CD8-positive, alpha-beta memory T cell (primary cell): ENCODE measurements at places on chromosomes 7 and 10. TPM values are rescaled to one million over a fixed set of nuclear protein-coding genes. Genes with fewer than 3 reads are reported as not detected.

HDAC9 gene
- 5.0 TPM for polyA plus RNA-seq

LEP gene
- not detected for polyA plus RNA-seq

EPO gene
- polyA plus RNA-seq, result not detected

UBN2 gene
- polyA plus RNA-seq, result 3.2 TPM

PILRA gene
- polyA plus RNA-seq, result 0.37 TPM

SLC16A9 gene
- polyA plus RNA-seq, result not detected

CPA2 gene
- polyA plus RNA-seq, result not detected

SLC13A4 gene
- not detected for polyA plus RNA-seq

SLC26A5 gene
- not detected for polyA plus RNA-seq

TWIST1 gene
- not detected for polyA plus RNA-seq

TES gene
- 193 TPM for polyA plus RNA-seq

SPACDR gene
- 0.56 TPM for polyA plus RNA-seq

DNA sequence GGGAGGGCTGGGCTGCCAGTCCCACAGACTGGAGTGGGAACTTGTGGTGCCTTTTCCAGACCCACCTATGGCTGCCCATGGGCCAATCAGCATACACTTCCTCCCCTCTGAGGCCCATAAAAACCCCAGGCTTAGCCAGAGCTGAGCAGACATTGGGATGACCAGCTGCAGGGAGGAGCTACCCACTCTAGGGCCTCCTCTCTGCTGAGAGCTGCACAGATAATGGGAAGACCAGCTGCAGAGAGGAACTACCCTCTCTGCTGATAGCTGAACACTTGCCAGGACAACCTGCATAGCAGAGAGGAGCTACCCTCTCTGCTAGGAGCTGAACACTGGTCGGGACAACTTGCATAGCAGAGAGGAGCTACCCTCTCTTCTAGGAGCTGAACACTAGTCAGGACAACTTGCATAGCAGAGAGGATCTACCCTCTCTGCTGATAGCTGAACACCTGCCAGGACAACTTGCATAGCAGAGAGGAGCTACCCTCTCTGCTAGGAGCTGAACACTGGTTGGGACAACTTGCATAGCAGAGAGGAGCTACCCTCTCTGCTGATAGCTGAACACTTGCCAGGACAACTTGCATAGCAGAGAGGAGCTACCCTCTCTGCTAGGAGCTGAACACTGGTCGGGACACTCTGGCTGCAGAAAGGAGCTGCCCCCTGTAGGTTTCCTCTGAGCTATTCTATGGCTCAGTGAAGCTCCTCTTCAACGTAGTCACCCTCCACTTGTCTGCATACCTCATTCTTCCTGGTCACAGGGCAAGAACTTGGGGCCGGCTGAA lies 88.3 kb upstream of the CACUL1 start:
- no peak for DNase-seq

- peak; percentile 24 for DNase-seq
These were observed 129.3 kb downstream of the PKD1L1 start for GRCh38 chr7:47818796-47819606.

GRCh38 chr10:86867149-86867548 lies 90.3 kb downstream of the MMRN2 start:
- DNase-seq, result no peak

- DNase-seq, result peak; percentile 6
These were observed 3.2 kb downstream of the SFMBT2 start for GRCh38 chr10:7407368-7408290.

DNA sequence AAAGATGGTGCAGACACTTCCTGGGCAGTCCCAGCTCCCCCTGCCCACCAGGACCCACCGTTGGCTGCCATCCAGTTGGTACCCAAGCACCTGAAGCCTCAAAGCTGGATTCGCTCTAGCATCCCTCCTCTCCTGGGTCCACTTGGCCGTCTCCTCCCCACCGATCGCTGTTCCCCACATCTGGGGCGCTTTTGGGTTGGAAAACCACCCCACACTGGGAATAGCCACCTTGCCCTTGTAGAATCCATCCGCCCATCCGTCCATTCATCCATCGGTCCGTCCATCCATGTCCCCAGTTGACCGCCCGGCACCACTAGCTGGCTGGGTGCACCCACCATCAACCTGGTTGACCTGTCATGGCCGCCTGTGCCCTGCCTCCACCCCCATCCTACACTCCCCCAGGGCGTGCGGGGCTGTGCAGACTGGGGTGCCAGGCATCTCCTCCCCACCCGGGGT lies 14.5 kb upstream of the LIMK1 start:
- DNase-seq, result no peak

DNA sequence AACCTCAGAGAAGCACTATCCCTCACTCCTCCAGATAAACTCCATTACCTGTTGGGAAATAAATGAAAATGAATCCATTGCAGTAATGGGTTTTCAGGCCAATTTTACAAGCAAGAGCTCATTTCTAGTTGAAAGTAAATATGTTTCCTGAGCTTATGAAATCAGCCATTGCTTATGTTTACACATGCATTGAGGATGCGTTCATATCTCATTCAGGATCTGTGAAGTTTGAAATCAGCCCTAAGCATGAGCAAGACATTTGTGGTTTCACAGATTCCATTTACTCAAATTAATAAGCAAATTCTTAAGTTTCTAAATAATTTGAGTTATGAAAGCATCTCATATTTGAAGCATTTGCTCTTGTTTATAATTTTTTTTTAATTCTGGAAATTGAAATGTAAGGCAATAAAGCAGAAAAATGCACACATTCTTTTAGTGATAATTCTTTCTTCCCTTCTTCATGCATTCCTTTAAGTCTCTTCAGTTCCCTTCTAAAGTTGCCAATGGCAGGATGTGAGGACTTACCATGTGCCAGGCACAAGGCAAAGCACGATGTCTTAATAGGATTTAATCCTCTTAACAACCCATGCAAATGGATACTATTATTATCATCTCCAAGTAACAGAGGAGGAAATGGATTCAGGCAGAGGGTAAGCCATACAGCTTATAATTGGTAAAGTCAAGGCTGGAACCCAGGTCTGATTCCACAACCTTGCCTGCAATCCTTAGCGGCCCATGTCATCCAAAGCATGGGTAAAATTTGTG lies 35.0 kb upstream of the CTTNBP2 start:
- DNase-seq, result no peak

- no peak for DNase-seq
These were observed 5.3 kb downstream of the NUDT1 start for GRCh38 chr7:2247141-2247995.

GRCh38 chr7:37028909-37029440 lies 304.7 kb upstream of the AOAH start:
- DNase-seq, result no peak

GRCh38 chr7:41811941-41812340 lies 109.1 kb upstream of the INHBA start:
- DNase-seq, result no peak

GRCh38 chr7:139232904-139233303 lies 1.9 kb downstream of the UBN2 start:
- no peak for DNase-seq

DNA sequence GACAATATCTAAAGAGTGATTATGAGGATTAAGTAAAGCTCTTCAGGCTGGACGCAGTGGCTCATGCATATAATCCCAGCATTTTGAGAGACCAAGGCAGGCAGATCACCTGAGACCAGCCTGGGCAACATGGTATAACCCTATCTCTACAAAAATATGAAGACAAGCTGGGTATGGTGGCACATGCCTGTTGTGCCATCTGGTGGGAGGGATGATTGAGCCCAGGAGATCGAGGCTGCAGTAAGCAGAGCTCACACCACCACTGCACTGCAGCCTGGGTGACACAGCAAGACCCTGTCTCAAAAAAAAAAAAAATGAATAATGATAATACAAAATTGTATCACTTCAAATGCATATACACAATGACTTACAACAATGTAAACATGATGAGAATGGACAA lies 195.6 kb upstream of the AUTS2 start:
- no peak for DNase-seq

GRCh38 chr10:123624086-123624485 lies 42.1 kb upstream of the GPR26 start:
- DNase-seq, result no peak

DNA sequence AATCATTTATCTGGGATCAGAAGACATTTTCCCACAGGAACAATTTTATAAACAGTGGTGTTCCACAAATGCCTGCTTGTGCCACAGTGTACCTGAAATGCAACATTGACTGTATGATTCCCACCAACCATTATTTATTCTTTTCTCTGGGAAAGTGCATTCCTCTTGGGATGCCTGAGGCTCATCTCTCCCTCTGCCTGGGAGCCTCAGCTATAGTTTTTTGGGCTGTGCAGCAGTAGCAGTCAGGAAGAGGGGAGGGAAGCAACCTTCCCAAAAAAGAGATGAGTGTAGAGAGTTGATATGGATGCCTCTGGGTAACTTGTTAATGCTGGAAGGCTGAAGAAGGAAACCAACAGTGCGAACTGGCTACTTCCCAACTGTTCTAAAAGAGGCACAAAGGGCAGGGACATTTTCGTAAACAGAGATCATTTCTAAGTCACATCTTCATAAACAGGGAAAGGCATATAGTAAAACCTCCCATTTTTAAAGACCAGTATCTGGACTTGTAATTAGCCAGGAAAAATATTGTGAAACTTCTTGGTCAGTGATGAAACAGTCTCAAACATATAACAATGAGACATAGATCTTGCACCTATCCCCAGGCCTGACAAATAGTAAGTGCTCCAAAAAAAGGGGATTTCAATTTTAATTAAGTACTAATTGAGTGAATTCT lies 1.4 kb upstream of the CALD1 start:
- no peak for DNase-seq

GRCh38 chr7:27585781-27586447 lies 76.8 kb downstream of the HIBADH start:
- DNase-seq, result no peak

- DNase-seq, result peak; percentile 19
These were observed 36.3 kb downstream of the PLAC9 start for GRCh38 chr10:80168679-80169380.

GRCh38 chr7:94374231-94374630 lies 20.5 kb upstream of the COL1A2 start:
- DNase-seq, result no peak

GRCh38 chr10:114613237-114613979 lies 44.7 kb downstream of the ABLIM1 start:
- no peak for DNase-seq

GRCh38 chr7:146000882-146001281 lies 115.7 kb upstream of the CNTNAP2 start:
- no peak for DNase-seq

DNA sequence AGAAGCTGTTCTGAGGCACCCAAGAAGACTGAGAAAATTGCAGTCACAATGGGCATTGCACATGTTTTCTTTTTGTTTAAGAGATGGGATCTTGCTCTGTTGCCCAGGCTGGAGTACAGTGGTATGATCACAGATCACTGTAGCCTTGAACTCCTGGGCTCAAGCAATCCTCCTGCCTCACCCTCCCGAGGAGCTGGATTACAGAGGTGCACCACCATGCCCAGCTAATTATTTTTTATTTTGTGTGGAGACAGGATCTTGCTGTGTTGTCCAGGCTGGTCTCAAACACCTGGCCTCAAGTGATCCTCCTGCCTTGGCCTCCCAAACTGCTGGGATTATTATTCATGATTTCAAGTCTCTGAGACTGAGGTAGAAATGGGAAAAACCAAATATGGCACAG lies 168.7 kb downstream of the PIP4K2A start:
- no peak for DNase-seq

GRCh38 chr7:3884543-3884942 lies 583.5 kb downstream of the SDK1 start:
- DNase-seq, result no peak
